ENCODE measurements at places on chromosomes 1 and 21.
A peak's percentile ranks its signal among the peaks of the same experiment; 100 is the strongest.

DNA sequence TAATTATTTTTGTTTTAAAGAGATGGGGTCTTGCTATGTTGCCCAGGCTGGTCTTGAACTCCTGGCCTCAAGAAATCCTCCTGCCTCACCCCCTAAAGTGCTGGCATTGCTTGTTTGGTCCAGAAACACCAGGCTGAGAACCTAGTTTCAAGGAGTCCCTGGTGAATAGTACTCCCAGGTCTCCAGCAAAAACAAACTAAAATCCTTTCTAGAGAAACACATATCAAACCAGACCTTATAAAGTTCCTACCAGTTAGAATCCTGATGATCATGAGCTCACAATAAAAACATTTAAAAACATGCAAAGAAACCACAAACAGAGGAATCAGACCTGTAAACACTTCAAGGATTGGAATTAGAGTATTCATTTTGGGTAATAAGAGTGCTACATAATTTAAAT, 34.4 kb upstream of the PADI1 start:
- DNase-seq, result peak; percentile 60

DNA sequence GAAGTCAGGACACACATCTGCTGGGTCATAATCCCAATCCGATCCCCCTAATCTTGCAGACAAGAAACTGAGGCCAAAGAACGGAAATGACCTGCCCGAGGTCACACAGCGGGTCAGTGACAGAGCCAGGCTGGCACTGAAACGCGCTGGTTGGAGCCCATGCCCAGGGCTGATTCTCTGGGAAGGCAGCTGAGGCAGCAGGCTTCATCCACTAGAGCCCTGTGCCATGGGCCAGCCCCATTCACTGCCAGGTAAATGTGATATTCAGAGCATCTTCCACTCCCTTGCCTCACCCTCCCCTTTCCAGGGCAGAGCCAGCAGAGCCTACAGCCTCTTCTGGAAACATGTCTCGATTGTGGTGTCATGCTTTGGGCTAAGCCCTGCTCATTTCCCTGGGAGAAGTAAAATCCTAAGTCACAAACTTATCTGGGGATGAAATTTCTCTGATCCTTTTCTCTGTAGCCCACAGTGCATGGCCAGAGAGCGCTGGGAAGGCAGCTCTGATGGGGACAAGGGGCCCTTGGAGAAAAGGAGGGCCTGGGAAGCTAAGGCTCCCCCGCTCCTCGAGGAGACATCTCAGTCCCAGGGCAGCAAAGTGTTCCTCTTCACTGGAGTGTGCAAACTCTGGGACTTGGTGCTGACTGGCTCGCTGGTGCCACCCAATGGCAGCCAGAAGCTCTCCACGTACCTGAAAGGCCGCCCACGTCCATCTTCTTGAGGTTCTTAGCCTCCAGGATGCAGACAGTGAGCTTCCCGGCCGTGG, 110.4 kb downstream of the SYT2 start:
- peak; percentile 83 for DNase-seq

GRCh38 chr1:150528196-150528595, 12.6 kb downstream of the FALEC start:
- no peak for DNase-seq

DNA sequence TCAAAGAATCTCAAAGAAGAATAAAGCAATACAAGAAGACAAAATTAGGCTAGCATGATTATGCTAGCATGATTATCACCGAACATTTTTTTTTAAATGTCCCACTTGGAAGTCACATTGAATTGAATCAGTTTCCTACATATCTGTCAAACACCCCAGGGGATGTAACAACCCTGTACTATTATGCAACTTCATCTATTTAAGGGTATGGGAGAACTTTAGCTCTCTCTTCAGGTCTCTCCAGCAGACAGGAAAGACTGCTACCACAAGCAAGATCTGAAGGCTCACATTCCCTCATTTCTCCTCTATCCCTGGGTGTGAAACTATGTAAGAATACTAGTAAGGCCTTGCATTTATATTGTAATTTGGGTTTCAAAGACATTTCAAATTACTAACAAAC, 52.8 kb downstream of the EDEM3 start:
- no peak for DNase-seq

GRCh38 chr1:31944205-31945089, 6.3 kb upstream of the PTP4A2 start:
- DNase-seq, result no peak

DNA sequence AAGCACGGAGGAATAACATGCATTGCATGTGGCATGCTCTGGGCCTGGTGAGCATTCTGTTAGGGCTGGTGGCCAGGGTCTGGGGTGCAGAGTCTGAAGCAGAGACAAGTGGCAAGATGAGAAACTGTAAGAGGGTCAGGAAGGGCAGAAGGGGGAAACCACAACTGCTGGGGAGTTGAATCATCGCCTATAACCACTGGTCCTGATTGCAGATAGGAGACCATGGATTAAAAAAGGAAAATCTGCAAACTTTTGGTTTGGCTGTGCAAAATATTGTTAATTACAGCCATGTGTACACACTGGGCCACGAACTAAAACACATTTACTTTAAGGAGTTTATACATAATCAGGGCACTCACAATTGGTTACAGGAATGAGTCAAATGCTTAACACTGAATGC, 76.6 kb downstream of the TGFBR3 start:
- DNase-seq, result no peak
